ENCODE measurements at places on chromosomes 3 and 15.
A peak's percentile ranks its signal among the peaks of the same experiment; 100 is the strongest.

- DNase-seq = no peak
These were observed 81.1 kb downstream of the MEGF11 start for GRCh38 chr15:66172324-66172980.

- peak; percentile 54 for DNase-seq
These were observed 1.3 kb downstream of the ZNF710 start for GRCh38 chr15:90002428-90002844.

GRCh38 chr3:20055020-20055775, 15.0 kb downstream of the KAT2B start:
- DNase-seq = peak; percentile 26

DNA sequence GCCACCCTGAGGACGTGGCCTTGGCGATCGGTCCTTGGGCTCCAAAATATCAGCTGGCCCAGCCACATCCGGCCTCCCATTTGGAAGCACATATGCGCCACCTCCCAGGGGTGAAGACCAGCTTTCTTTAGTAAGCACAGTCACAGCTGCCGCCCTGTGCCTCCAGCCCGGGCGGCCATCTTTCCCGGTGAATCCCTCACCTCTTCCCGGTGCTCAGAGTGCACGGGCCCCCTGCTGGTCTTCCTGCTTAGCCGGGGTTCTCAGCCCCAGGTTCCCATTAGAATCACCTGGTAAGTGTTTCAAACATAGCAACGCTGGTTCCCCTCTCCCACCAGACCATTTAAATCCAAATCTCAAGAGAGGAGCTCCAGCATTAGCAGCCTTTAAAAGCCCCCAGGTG, 232.2 kb downstream of the VPS13C start:
- no peak for DNase-seq

DNA sequence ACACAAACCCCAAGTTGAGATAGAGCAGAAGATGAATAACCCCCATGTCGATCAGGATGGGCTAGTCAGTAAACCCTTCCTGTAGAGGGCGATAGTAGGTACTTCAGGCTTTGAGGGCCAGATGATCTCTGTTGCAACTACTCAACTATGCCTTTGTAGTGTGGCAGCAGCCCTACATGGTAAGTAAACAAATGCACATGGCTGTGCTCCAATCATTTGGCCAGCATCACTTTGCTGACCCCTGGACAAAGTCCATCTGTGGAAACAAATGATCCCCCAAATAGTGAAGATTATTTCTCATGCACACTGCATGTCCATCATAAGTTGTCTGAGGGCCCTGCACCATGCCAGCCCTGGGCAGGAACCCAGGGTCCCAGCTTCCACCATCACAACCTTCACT, 402.2 kb upstream of the PROK2 start:
- no peak for DNase-seq

- no peak for DNase-seq
These were observed 549.6 kb upstream of the CCDC54 start for GRCh38 chr3:106827515-106828213.

DNA sequence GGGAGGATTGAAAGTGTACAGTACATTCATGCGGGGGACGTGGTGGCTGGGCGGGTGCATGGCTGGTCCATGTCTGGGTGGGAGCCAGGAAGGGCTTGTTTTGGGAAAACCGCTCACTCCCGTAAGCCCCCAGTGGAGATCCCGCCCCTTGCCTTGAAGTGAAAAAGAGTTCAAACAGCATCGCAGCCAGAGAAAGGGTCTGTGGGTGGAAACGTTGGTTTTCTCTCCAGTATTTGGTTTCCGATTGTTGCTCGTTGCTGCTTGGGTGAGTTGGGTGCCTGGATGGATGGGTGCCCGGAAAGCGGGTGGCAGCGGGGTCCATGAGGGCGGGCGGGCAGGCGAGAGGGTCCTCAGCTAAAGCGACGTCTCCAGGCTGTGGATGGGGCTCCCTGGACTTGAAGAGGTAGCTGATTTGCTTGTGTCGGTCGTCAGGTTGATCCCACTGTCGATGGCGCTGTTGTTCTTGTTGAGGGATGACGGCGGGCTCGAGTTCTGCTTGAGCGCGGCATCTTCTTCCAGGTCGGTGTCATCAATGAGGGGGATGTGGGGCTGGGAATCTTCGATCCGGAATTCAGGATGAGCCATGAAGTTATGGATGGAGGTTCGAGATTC, 7.7 kb upstream of the SEC13 start:
- DNase-seq = no peak

DNA sequence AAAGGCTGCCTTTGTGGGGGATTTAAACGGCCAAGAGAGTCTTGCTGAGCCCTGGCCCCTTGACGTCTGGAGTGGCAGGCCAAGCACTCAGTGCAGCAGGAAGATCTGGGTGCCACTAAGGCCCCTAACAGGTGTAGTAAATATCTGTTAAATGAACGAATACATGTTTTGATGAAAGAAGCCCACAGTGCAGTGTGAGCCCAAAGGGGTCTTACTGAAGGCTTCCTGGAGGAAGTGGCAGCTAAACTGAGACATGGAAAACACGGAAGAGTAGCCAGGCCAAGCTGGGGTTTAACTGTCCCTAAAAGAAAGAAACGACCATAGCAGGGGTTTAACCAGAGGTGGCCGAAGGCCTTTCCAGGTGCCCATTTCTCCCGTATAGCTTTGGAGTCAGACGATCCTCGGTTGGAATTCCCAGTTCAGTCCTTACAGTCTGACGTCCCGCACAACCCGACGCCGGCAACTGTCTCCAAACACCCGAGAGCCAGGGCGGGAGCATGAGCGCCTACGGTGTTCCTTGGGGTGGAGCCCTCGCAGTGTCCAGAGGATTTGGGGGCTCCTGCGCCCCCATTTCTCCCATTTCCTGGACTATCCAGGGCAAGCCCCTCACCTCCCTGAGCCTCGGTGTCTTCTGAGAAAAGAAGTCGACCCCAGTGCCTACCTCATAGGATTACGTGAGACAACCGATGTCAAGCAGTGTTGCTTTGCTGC, 910 bp upstream of the ABHD6 start:
- no peak for DNase-seq

DNA sequence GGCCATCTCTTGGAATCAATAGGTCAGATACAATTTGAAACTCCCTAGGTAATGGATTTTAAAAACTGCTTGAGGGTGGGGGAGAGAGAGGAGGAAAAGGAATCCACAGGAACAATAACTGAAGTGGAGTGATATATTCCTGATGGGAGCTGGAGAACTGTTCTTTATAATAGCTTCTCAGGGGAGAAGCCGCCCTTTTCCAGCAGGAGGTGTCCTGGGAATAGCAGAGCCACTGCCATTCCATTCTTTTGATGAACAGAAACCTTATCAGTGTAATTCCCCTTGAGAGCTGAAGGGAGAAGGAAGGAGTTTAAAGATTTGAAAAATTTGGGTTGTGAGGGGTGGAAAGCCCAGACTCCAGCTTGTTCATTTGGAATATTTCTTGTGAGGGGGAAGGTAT, 504.9 kb upstream of the DPH6 start:
- DNase-seq = no peak
